Stimulated activated naive B cell treated with anti-CD40 and anti-IgM and Interleukin-4, amounts not matched to agents 10 μg/mL and 1 μg/mL and 100 μg/mL, for 72 hours (primary cell): ENCODE measurements at places on chromosomes 1 and 21.

- DNase-seq: no peak
Observed at GRCh38 chr1:67850151-67850551, 16.9 kb upstream of the GNG12 start.

DNA sequence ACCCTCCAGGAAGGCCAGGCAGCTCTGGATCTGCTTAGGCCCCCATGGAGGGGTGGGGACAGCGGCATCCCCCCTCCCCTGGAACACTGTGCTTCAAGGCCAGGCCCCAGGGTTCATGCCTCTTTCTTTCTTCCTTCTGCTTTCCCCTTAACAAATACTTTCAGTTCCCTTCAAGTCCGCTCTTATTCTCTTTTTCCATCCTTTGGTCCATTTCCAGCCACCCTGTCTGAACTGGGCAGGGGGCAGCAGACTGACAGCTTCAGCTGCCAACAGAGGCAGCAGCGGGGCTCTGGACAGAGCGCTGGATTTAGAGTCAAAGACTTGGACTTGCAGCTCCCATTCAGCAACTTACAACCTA is 1.1 kb upstream of the CD244 start:
- peak; percentile 13 for DNase-seq

DNA sequence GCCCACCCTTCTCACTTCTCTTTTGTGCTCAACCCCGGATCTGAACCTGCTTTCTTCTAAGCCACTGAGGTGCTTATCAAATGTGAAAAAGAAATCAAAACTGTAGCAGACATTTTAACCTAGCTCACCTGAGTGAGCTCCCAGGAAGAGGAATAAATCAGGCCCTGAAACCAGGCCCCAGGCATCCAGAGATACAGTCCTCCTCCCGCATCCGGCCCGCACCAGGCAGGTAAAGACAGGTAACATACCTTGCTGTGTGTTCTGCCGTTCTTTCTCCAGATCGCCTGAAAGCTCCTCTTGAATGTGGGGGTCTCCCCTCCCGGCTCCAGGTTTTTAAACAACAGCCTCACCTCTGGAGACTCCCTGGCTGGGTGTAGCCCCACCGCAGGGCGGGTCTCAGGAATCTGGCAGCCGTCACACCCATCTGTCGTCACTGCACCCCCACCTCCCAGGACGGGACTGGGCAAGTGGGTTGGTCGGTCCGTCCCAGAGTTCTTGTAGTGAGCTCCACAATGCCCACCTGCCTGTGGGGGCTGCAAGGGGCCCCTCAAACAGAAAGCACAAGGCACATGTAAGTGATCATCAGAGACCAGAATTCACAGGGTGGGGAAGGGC is at the start of gene LAMB3:
LAMB3 (minus strand) TSS at position 305 of the 615 bp plus-strand sequence. CDS start 1,481 bp downstream, outside the sequence.
- DNase-seq: no peak

DNA sequence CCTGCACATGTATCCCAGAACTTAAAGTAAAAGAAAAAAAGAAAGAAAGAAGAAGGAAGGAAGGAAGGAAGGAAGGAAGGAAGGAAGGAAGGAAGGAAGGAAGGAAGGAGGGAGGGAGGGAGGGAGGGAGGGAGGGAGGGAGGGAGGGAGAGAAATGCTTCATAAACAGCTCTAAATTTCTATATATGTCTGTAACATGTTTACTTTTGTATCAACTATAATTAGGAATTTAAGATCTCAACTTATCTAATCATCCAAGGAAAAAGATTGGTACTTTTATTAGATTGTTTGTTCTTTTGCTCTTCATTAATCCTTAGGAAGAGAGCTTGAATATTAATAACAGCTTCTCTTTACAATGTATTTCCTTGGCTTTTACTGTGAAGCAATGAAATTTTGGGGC is 195.4 kb upstream of the PRMT6 start:
- no peak for DNase-seq

- no peak for DNase-seq
Observed at GRCh38 chr1:98817821-98818220, 156.3 kb downstream of the SNX7 start.

GRCh38 chr1:218837051-218837450 is 336.6 kb upstream of the LYPLAL1 start:
- no peak for DNase-seq

- no peak for DNase-seq
Observed at GRCh38 chr1:242788771-242789170, 264.3 kb upstream of the PLD5 start.

- DNase-seq: no peak
Observed at GRCh38 chr1:7886405-7886745, 33.5 kb upstream of the UTS2 start.

- no peak for DNase-seq
Observed at GRCh38 chr1:44021581-44022321, 9.5 kb downstream of the SLC6A9 start.

GRCh38 chr1:208351838-208352237 is 107.7 kb upstream of the PLXNA2 start:
- DNase-seq: no peak

DNA sequence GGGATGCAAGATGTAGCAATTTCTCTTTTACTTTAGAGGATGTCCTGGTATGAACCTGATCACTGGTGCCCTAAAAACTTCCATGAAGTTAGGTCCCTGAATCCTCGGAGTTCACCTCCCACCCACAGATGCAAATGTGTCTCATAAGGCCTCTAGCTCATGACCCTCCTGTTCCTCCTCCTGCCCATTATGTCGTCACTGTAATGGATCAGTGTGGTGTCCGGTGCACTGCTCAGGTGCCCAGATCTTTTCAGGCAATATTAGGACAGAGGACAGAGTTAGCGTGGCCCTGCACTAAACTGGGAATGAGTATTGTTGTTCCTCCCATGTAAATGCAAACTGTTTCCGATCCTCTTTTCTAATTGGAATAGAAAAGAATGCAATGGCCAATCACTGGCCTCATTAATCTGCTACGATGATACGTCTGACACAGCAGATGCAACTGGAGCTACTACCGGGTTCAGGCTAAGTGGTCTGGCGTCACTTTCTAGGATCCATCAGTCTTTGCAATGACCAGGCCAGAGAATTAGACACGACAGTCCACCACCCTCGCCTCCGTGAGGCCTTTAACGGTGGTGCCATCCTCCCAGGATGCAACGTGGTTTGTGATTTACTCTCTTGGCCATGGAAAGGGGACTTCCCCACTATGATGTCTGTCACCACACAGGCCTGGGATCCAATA is 3.4 kb upstream of the COL6A2 start:
- DNase-seq: no peak

GRCh38 chr21:43861706-43862105 is 3.3 kb upstream of the AGPAT3 start:
- DNase-seq: no peak

- no peak for DNase-seq
Observed at GRCh38 chr1:147647796-147648633, 22.3 kb downstream of the ACP6 start.

DNA sequence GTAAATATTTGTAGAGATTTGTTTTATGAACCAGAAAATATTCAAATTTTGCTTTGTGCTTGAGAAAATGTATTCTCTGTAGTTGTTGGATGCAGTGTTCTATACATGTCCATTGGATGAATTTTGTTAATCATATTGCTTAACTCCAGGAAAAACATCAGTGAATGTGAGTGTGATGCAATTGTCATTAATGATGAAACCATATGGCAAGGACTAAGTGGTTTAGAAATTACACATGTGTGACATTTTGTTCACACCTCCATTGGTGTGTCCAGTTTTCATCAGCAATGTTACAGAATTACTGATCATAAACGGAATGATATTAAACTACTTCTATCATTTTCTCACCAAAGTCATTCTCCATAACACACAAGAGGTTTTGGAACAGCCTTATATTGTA is 151.8 kb upstream of the ST6GALNAC5 start:
- no peak for DNase-seq
